HTR-8/SVneo (cell line): ENCODE measurements at places on chromosomes 2 and 18.

- no peak for DNase-seq
These were observed 126.0 kb upstream of the KLF7 start for GRCh38 chr2:207291625-207292252.

DNA sequence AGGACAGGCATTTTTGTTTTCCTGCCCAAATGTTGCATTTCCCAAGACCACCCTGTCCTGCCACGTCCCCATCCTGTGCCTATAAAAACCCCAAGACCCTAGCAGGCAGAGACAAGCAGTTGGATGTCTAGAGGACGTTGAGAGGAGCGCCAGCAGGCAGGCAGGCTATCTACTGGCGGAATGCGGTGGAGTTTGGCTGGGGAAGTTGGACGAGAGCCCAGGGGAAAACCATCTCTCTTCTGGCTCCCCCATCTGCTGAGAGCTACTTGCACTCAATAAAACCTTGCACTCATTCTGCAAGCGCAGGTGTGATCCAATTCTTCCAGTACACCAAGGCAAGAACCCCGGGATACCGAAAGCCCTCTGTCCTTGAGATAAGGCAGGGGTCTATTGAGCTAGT is 72.5 kb downstream of the ARL6IP6 start:
- DNase-seq: no peak

DNA sequence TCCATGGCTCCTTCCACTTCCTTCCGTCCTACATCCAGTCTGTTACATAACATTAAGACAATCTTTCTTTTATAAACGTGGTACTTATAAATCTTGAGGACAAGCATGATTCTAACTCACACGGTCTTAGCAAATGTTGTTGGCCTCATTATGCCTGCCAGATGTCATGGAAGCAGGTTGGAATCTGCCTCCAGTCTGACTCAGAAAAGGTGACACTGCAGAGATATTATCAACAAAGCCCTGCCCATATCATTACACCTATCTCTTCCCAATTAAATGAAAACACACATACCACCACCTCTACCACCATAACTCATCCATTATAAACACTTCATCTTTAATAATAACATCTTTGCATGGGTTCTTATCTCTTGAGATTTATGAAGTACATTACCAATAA is 334.7 kb upstream of the CHAC2 start:
- DNase-seq: no peak

DNA sequence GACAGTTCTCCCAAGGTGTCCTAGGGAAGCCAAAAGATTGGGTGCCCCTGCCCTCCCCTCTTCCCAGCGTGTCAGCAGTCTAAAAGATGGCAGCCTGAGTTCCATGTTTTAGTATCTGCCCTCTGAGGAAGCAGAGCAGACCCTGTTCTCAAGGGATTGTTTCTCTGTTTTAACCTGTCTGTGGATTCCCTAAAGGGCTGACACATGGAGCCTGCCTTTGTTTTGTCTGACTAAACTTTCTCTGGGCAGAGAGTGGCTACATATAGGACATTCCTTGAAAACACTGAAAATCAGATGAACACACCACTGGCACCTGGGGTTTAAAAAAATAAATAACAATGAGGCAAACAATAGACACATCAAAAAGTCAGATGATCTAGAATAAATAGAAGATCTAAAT is 337.6 kb downstream of the KIAA1328 start:
- DNase-seq: no peak

GRCh38 chr2:147137711-147138110 is 707.1 kb upstream of the ACVR2A start:
- no peak for DNase-seq

- DNase-seq: peak; percentile 7
These were observed 1.0 kb downstream of the EPHA4 start for GRCh38 chr2:221571025-221571550.

DNA sequence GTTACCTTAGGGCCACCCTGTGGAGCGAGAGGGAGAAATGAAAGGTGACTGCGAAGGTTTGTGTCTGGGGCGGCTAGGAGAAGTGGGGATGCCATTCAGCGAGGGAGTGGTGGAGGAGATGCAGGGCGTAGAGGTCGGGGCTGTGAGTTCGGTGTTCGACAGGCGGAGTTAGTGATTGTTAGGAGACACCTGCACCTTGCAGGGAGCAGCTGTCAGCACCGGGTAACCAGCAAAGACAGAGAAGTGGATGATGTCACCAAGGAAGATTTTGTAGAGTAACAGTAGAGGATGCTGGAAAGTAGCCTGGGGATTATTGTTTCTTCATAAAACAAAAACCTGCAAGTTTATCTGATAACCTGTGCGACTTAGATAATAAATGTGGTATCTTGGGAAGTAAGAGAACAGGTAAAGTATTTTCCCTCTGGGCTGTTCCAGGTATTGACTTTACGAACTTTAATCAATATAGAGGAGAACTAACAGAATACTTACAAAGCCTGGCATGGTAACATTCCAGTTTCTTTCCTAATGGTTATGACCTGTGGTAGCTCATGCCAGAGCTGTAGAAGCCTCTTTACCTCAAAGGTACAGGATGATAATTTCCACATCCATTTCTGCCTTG is 63.8 kb downstream of the SPTBN1 start:
- DNase-seq: no peak

DNA sequence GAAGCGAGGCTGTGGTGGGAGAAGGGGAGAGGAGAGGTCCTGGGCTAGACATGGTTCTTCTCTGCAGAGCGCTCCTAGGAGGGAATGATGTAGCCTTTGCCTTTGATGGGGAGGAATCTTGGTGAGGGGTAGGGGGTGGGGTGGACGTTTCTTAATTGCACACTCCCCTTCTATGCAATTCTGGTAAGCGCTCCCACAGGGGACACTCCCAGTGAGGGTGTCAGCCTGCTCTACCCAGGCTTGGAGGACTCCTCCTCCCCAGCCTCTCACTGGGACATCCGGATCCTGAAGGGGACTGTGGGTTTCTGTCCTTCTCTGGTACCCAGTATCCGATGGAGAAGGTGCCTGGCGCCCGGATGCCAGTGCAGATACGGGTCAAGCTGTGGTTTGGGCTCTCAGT is 114.3 kb downstream of the DYSF start:
- DNase-seq: no peak

DNA sequence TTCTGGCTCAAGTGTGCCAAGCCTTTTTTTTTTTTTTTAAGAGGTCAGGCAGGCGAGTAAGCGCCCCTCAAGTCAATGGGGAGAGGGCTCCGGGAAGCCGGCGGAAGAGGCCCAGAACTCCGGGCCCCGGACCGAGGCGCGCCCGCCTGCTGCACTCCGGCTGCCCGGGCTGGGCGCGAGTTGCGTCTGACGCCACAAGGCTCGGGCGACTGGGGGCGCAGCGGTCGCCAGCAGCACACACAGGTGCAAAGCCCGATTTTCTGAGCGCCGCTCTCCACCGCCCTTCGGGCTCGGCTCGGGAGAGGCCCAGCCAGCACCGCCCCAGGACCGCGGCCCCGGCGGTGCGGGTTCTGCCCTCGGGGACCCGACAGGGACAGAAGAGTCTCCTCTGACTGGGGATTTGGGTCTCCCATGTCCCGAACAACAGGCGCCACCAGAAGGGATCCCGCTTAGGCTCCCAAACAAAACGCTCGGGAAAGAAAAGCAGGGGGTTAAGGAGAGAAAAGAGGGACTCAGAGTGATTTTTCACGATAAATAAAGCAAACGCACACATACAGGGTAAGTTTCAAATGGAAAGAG is 787 bp downstream of the ERBB4 start:
- peak; percentile 19 for DNase-seq

DNA sequence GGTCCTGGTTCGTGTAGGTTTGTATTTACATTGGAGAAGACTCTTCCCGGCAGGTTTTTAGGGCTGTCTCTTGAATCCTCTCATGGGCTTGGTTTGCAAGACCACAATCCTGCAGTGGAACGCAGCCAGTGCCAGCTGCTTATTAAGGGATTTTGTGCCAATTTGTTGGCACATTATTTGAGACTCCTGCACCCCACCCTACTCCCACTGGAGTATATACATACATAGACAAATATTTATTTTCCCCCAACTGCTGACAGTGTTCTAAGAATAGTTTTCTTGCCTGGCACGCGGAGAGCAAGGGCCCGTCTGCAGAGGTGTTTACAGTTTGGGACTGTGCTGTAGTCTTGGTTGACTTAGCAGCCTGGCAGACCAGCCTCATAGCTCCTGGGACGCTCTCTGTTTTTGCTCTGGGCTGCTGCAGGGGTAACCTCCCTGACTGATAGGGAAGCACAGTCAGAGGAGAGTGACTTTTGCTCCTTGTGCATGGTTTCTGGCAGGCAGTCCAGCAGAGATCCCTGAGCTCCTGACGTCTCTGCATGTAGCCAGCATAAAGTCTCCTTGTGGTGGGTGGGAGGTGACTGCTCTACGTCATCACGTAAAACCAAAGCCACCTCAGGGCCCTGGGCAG is 1.9 kb downstream of the LDLRAD4 start:
- no peak for DNase-seq

GRCh38 chr2:12169721-12170120 is 423.3 kb downstream of the LPIN1 start:
- peak; percentile 20 for DNase-seq

DNA sequence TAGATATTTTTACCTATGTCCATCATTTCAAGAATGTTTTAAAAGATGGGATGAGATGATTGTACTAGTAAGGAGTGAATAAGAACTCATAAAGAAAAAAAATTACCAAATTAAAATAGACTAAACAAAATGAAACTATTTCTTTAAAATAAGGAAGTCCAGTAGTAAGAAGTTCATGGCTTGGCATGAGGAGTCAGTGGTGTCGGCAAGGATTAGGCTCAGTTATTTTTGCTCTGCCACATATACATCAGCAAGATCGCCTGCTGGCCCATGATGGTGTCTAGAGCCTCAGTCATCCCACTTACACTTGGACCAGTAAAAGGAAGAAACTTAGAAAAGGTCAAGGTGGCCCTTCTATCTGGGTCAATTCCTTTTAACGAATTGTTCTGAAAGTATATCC is 300.9 kb upstream of the SLC8A1 start:
- no peak for DNase-seq

DNA sequence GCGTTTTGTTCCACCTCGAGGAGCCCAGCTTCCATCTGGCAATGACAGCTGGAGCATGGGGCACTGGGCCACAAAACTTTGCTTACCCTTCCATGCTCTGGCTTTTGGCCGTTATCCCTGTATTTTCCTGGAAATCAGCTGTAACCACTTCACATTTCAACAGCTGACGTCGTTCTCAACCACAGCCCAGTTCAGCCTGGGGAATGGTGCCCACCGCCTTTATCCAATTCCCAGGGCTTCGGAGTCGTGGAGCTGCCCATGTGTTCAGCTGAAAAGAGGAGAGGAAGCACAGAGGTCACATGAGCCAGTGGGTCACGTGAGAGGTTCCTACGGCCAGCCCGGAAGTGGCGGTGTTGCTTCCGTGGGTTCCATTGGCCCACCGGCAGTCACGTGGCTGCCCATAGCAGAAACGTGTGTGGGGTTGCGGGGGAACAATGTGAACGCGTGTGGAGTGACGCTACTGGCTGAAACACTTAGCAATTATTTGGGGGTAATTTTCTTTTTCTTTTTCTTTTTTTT is 16.7 kb upstream of the EDAR start:
- DNase-seq: no peak

DNA sequence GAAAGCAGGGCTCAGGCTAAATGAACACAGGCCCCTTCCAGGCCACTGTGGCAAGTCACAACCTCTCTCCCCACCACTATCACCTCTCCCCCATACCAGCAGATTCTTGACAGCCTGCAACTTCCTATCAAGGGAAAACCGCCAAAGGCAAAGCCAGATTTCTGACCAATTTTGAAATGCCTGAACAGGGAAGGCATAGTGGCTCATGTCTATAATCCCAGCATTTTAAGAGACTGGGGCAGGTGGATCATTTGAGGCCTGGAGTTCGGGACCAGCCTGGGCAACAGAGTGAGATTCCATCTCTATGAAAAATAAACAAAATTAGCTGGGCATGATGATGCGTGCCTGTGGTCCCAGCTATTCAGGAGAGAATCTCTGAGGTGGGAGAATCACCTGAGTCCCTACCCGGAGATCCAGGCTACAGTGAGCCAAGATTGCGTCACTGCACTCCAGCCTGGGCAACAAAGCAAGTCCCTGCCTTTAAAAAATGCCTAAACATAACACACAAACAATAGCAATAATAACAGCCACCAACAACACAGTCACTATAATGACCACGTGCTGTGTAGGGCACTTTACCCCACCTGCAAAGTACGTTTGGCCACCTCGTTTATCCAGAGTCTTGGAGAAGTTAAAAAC is 75.5 kb upstream of the GLI2 start:
- DNase-seq: no peak

DNA sequence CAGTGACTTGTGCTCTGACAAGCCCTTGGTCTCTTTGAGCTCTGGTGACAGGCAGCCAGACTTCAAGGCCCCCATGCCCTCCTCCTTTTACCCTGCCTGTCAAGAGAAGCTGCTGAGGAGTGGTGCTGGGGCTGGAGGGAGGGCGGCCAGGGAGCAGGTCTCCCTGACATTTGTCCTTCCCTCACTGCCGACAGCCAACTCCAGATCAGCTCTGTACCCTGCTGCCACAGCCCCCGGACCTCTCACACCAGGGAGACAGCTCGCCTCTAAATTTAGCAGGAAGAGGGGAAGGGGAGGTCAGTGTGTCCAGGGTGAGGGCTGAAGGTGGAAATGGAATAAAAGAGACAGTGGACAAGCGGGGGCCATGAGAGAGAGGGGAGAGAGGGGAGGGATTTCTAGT is 155.8 kb downstream of the TDRD15 start:
- no peak for DNase-seq

DNA sequence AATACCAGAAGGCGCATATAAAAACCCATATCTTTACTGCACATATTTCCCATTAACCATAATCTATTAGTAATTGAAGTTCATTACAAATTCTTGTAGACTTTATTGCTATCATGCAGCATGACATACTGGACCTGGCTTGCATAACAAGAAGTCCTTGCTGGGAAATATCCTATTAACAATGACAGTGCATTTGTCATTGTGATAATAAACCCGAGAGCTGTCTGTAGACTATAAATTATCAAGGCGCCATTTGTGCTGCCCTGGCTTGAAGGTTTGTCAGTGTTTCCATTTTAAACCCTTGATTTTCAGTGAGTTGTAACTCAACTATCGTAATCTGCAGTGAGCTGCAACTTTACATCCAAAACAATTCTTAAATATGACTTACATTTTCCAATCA is 59.0 kb downstream of the HNMT start:
- peak; percentile 45 for DNase-seq

DNA sequence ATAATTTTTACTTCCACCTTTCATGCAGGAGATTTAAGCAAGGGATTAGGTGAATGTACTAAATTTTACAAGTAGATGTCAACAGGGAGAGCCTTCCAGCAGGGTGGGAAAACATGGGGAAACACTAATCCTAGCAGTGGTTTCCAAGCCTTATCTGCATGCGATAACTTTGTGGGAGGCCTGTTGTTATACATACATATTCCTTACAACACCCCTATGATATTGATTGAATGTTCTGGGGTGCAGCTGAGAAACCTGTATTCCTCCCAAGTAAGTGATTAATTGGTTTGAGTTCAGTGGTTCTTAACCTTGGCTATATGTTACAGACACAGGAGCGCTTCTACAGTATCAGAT is 65.9 kb downstream of the COL4A4 start:
- DNase-seq: no peak

GRCh38 chr2:187499941-187500532 is 52.0 kb upstream of the CALCRL start:
- peak; percentile 24 for DNase-seq

- peak; percentile 20 for DNase-seq
These were observed 93.7 kb upstream of the RAB6C start for GRCh38 chr2:129885735-129886134.
